ENCODE measurements at places on chromosomes 12 and 14.

- no peak for DNase-seq
Observed at GRCh38 chr12:31485571-31485970, 105.4 kb downstream of the DENND5B start.

DNA sequence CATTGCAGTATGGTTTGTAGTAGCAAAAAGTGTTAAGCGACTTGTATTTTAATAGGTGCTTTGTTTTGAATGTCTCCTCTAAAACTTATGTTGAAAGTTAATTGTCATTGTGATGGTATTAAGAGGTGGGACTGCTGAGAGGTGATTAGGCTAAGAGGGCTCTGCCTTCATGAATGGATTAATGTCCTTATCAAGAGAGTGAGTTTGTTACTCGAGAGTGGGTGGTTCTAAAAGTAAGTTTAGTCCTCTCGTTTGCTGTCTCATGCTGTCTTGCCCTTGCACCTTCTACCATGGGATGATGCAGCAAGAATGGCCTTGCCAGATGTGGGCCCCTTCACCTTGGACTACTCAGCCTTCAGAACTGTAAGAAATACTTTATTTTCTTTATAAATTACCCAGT lies 17.4 kb downstream of the ZDHHC17 start:
- no peak for DNase-seq

DNA sequence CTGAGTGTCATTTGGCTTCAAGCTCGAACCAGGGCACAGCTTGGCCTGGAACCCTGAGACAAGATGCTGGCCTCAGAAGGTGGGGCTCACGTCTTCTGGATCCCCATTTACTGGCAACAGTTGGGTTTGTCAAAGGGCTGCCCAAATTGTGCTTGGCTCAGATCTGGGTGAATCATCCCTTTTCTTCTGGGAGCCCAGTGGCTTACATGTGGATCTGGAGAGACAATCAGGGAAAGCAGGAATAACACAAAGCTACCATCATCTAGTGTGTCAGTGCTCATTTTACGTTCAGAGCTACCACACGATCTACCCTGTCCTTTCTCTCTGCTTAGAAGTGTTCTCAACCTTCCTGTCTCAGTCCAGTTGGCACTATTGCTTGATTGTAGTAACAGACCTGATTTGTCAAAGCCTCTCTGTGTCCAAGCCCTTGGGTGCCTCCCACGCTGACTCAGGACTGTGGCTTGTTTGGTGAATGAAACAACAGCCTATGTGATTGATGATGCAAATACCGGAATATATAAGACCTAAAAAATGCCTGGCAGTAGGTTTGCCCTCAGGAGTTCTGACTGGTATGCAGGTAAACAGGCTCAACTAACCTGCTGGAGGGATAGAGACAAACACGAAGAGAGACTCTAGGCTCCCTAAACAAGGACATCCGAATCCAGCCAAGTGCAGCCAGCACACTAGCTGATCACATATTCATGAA lies 974.3 kb downstream of the VRK1 start:
- no peak for DNase-seq

DNA sequence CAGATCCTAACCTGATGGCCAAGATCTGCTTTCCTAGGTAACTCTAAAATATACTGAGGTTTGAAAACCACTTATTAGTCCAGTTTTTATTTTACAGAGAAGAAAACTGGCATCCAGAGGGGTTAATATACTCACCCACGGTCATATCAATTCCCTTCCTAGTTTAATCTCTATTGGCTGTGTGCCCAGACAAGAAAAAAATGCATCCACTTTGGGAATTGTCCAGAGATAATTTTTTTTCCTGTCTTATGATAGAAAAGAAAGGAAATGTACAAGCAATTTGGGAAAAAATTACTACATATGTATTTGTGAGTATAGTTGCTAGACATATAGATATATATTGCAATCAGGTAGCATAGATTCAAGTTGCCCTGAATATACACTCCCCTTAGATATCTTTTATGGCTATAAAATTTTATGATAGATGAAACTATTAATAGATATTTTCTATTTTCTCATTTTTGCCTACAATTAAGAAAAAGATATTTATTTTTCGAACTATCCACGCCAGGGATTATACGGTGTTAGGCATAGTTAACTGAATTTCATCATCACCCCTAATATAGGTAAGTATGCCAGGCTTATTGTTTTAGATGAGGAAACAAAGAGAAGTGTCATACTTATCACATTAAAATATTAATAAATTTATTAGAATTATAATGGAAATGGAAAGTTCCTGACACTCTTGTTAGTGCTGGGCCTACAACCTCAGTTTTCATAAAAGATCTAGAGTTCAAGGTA lies 100.5 kb upstream of the SLC38A2 start:
- DNase-seq, result no peak

DNA sequence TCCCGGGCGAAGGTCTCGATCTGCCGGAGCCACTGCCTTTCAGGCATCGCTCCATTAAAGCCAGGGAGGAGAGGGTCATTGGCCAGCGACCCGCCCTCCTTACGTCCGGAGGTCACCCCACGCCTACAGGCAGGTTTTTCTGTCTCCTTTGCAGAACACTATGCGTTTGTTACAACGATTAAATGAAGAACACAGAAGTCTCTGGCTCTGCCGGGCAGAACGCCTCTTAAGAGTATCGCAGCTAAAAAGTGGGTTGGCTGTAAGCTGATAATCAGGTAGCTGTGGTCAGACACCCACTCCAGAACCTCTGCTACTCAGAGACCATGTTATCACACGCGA lies 15.0 kb downstream of the OTX2 start:
- DNase-seq, result no peak

All from activated CD8-positive, alpha-beta memory T cell treated with anti-CD3 and anti-CD28 coated beads, Interleukin-2, amount 50 U/mL, for 48 hours (primary cell).